ENCODE measurements at places on chromosomes 5 and 9. TPM values are rescaled to one million over a fixed set of nuclear protein-coding genes. Genes with fewer than 3 reads are reported as not detected.

The PCDHB11 gene
- total RNA-seq: 9.5 TPM

The TAF1L gene
- not detected for total RNA-seq

The LSM11 gene
- total RNA-seq: 26.8 TPM

The UBE2QL1 gene
- 6.5 TPM for total RNA-seq

The FOXD4 gene
- 0.82 TPM for total RNA-seq

The SH3TC2 gene
- 19.6 TPM for total RNA-seq

The GABRP gene
- total RNA-seq: 7.6 TPM

The SAXO1 gene
- total RNA-seq: 0.05 TPM

The PCA3 gene
- 0.27 TPM for total RNA-seq

The NMUR2 gene
- total RNA-seq: 0.22 TPM

The LCN1 gene
- total RNA-seq: 13.0 TPM

The IFNK gene
- total RNA-seq: not detected

The IL3 gene
- not detected for total RNA-seq

The IGFBPL1 gene
- total RNA-seq: 11.7 TPM

The TPPP gene
- 5.2 TPM for total RNA-seq

The SPINK7 gene
- not detected for total RNA-seq

The GRM6 gene
- total RNA-seq: 38.8 TPM

The ARL15 gene
- total RNA-seq: 89.1 TPM

The ANKRD34B gene
- total RNA-seq: not detected

The CNTFR gene
- 23.9 TPM for total RNA-seq

The ENTPD8 gene
- total RNA-seq: 0.60 TPM

The POU5F2 gene
- 8.9 TPM for total RNA-seq

The EIF4E1B gene
- 0.55 TPM for total RNA-seq

The N4BP3 gene
- 10.6 TPM for total RNA-seq

The BDP1 gene
- total RNA-seq: 76.0 TPM

The RASGEF1C gene
- 6.5 TPM for total RNA-seq

The ASPN gene
- total RNA-seq: 81.0 TPM

The FAM174A gene
- 29.2 TPM for total RNA-seq
